ENCODE measurements at places on chromosomes 1 and 21. TPM values are rescaled to one million over a fixed set of nuclear protein-coding genes. Genes with fewer than 3 reads are reported as not detected.
A peak's percentile ranks its signal among the peaks of the same experiment; 100 is the strongest.

DNA sequence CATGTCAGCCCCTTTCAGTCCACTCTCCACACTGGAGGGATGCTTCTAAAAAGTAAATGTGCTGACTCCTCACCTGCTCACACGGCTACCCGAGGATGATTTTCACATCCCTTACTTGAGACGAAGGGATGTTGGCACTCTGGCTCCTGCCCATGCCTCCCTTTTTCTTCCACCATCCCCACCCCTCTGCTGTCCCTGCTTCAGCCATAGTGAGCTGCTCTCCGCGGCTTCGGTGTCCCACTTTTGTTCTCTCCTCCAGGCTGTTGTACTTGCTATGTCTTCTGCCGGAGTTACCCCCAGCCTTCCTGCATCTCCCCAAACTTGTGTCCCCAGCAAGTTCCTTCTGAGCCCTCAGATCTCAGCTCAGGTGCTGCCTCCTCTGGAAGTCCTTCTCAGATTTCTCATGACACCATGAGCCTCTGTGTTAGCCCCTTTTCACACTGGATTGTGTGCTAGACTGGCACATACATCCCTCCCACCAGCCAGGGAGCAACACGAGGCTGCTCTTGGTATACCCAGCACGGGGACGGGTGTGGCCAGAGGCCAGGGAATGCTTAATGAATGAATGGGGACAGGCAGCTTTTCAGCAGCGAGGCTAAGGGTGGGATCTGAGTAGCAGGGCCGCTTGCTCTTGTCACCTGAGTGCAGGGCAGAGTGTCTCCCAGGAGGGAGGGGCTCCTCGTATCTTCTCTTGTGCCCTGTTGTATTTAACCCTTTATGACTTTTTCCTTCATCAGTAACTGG, 1.3 kb downstream of the ACOT11 start:
- H3K27me3 ChIP-seq = no peaks in the 10 kb centered on the region
- H3K4me1 ChIP-seq = peaks cover 12% of the 10 kb centered on the region
- no peak overlapping the region for H3K27ac ChIP-seq
- H3K36me3 ChIP-seq = no peaks in the 10 kb centered on the region
- DNase-seq = peak; percentile 31

- H3K4me1 ChIP-seq = peaks cover 29% of the 10 kb centered on the region
- H3K27ac ChIP-seq = peak overlapping the region; percentile 88
- H3K36me3 ChIP-seq = no peaks in the 10 kb centered on the region
- DNase-seq = peak; percentile 89
These were observed 1.1 kb downstream of the BCAR3 start for GRCh38 chr1:93680420-93681100.

- H3K4me1 ChIP-seq = peaks cover 10% of the 10 kb centered on the region
- H3K36me3 ChIP-seq = no peaks in the 10 kb centered on the region
- no peak overlapping the region for H3K27ac ChIP-seq
- no peak for DNase-seq
- no peaks in the 10 kb centered on the region for H3K27me3 ChIP-seq
- H3K4me3 ChIP-seq = no peak overlapping the region
These were observed 19.9 kb upstream of the EDN2 start for GRCh38 chr1:41504114-41505035.

GRCh38 chr1:44802306-44803061, 2.3 kb downstream of the PLK3 start:
- no peaks in the 10 kb centered on the region for H3K27me3 ChIP-seq
- H3K36me3 ChIP-seq = peaks cover 44% of the 10 kb centered on the region
- H3K4me3 ChIP-seq = peak overlapping the region; percentile 84
- peaks cover 50% of the 10 kb centered on the region for H3K4me1 ChIP-seq

DNA sequence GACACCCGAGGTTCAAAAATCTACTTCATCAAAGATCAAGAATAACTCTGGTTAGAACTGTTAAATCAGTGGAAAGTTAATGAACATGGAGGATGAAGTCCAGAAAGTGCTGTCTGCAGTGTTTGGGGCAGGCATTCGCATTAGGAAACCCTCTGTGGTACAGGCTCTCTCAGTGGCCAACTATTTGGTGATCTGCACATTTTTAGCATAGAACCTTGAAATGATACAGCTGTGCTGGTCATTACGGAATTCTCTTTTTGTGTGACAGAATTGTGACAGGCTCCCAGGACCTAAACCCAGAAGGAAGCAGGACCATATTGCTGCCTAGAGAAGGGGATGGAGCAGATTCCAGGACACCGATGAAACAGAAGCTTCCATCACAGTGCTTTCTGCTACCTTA, 89.0 kb downstream of the SLC45A1 start:
- H3K4me1 ChIP-seq = peaks cover 61% of the 10 kb centered on the region
- H3K27me3 ChIP-seq = no peaks in the 10 kb centered on the region
- H3K27ac ChIP-seq = no peak overlapping the region
- no peak overlapping the region for H3K4me3 ChIP-seq

The CCDC185 gene
- not detected for total RNA-seq

The ENAH gene
- 67.4 TPM for total RNA-seq
